D721Med (cell line): ENCODE measurements at places on chromosomes 5 and 9.

GRCh38 chr9:7097785-7098752, 340.3 kb downstream of the KDM4C start:
- DNase-seq, result no peak

GRCh38 chr9:137428841-137429545, 5.8 kb downstream of the NOXA1 start:
- no peak for DNase-seq

GRCh38 chr5:17400724-17401469, 97.1 kb upstream of the TAF11L2 start:
- DNase-seq, result no peak

DNA sequence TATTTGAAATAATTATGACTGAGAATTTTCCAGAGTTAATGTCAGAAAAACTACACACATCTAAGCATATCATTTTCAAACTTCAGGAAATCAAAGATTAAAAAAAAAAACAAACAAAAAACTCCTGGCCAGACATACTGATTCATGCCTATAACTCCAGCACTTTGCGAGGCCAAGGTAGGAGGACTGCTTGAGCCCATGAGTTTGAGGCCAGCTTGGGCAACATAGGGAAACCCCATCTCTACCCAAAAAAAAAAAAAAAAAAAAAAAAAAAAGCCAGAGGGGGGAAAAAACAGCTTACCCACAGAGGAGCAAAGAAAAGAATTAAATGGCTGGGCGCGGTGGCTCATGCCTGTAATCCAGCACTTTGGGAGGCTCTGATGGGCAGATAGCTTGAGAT, 22.4 kb downstream of the EFCAB9 start:
- no peak for DNase-seq

DNA sequence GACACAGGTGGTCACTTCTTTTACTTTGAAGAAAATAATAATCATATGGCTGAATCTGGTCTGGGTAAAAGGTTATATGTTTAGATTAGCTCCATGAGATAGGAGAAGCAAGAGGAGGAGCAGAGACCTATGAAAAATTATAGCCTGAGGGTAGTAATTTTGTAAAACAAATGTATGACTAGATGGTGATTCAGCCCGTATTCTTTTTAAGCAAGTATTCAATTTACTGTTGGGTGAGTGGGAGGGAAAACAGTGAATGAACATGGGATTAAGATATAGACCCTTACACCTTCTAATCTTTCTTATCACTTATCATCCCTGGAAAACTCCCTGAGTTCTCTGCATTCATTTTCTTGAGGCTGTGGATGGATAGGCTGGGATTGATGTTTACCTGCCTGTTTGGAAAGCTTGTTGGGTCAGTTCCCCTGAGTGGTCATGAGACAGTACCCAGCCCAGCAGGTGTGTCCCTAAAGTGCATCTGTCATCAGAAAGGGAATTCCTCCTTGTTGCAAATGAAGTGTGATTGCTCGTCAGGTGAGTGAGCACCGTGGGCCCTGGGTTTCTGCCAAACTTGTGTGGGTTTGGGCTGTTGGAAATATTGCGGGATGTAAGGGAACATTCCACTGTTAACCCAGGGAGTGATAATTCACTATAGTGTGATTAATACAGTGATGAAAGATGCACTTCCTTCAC, 101.2 kb upstream of the GDNF start:
- DNase-seq, result no peak

DNA sequence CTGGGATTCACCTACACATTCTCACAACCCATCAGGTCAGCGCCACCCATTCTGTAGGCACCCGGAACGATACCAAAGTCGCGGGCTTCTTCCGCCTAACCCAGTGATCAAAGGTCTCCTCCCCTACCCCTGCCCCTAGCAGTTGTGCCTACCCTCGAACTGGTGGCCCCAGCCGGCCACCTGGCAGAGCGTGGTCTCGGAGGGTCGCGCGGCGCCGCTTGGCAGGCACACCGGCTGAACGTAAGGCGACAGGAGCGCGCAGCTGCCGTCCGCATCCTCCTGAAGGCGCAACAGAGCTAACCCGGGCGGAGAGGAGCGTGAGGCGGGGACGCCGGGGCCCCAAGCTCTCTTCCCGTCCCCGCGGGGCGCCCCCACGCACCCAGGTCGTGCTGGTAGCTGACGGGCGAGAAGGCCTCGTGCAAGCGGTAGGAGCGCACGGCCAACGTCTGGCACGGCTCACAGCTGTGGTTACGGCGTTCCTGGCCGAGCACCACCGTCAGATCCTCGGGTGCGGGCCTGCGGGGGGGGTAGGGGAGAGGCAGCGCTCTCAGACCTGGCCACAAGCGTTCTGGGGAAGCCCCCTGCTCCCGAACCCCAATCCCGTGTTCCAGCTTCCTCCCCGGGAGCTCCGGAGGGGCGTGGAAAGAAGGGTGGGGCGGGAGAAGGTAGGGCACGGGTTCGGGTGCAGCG, 2.8 kb upstream of the PFN3 start:
- no peak for DNase-seq

GRCh38 chr9:22165144-22165543, 156.0 kb upstream of the CDKN2B start:
- DNase-seq, result no peak

DNA sequence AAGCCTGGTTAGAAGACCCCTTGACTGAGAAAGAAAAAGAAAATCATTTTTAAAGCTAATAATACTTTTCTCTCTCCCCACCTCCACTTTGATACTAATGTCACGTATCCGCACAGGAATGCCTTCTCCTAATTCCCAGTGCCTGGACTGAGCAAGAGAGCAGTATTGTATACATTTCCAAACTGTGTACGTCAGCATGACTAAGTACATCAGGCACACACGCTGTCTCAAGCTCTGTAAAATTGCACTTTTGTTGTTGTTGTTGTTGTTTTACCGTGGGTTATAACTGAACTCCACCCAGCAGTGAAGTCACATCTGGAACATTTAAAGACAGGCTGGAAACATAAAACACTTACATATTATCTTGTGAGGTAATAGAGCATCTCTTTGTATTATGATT, 407.6 kb downstream of the DNAH5 start:
- no peak for DNase-seq

GRCh38 chr5:156188016-156188415, 138.9 kb upstream of the SGCD start:
- no peak for DNase-seq

GRCh38 chr9:93051680-93052089, 6.8 kb upstream of the SUSD3 start:
- DNase-seq, result no peak

- DNase-seq, result no peak
Measured at GRCh38 chr5:60738461-60738860, 38.5 kb upstream of the DEPDC1B start.

DNA sequence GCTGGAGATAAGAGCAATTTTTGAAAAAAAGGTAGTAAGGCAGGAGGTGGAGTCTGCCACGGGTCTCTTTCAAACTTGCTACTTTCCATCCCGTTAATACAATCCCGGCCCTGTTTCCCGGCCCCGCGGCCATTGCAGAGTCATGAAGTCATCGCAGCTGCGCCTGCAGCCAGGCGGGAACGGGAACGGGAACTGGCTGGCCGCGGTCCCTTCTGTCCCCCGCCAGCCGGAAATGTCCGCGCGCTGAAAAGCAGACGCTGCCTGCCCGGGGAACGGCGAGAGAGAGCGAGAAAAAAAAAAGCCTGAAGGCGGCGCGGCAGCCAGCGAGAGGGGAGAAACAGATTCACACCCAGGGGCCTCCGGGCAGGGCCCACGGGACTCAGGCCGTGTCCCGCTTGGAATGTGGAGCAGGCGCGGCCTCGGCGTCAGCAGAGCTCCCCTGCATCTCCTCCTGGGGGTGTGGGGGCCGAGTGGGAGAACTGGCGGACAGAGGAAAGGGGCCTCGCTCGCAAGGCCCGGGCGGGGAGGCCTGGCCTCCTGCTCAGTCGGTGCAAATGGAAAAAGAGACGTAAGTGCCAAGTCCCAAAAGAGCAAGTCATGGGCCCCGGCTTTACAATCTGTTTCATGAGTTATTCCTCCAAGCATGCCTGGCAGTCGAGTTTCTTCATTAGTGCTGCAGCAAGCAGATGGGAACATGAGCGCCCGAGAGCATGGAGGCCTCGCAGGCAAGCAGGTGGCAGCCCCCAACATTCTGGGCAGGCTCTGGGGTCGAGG, 201.2 kb upstream of the GAS1 start:
- DNase-seq, result no peak

DNA sequence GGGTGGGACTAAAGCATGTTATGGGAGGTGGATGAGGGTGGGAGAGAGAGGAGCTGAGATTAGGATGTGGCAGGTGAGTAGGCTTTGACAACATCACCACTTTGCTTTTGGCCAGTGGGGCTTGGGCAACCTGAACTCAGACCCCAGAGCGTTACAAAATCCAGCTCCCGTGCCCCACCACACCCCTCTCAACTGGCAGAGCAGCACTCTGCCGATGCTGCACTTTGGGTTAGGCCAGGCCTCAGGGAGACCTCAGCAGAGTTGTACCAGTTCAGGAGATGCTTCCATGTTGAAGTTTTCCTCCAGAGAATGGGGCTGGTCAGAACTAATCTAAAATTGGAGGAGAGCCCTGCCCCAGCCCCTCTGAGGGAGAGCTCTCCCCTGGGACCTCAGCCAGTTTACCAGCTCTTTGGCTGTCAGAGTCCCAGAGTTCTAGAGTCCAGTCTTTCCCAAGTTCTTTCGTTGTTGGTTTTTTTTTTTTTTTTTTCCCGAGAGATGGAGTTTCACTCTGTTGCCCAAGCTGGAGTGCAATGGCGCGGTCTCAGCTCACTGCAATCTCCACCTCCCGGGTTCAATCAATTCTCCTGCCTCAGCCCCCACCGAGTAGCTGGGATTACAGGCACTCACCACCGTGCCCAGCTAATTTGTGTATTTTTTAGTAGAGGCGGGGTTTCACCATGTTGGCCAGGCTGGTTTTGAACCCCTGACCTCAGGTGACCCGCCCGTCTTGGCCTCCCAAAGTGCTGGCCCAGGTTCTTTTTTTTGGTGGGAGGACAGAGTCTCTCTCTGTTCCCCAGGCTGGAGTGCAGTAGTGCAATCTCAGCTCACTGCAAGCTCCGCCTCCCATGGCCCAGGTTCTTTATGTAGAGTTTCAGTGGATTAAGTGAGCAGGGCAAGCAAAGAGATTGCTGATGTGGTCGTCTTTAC, 17.8 kb downstream of the NUDT2 start:
- DNase-seq, result no peak

- DNase-seq, result no peak
Measured at GRCh38 chr9:36742264-36742663, 169.6 kb downstream of the MELK start.

DNA sequence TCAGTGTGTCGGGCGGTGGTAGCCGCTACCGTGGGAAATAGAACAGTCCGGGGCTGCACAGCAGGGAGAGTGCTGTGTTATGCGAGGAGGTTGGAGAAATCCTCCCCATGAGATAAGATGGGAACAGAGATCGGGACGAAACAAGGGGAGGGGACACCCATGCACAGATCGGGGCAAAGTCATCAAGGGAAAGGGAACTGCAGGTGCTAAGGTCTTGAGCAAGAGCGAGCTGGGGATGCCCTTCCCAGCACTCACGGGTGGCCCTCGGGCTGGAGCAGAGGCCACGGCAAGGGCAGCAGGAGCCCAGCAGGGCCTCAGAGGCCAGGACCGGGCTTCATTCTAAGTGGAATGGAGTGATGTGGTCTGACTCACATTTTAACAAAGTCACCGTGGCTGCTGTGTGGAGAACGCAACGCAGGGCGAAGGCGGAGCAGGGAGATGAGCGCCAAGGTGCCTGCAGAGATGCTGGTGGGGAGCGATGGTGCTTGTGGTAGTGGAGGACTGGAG, 7.7 kb downstream of the IL13 start:
- DNase-seq, result no peak
